Activated naive CD4-positive, alpha-beta T cell (primary cell): ENCODE measurements at places on chromosomes 3 and 15.

GRCh38 chr3:72376956-72377710, 471.1 kb downstream of the SHQ1 start:
- DNase-seq = no peak

GRCh38 chr3:169192643-169193042, 470.9 kb downstream of the MECOM start:
- DNase-seq = no peak

- no peak for DNase-seq
These were observed 119.3 kb upstream of the DAZL start for GRCh38 chr3:16724487-16724886.

GRCh38 chr15:73918784-73919183, 7.5 kb upstream of the LOXL1 start:
- no peak for DNase-seq

GRCh38 chr3:113541519-113541918, 9.2 kb downstream of the SIDT1 start:
- DNase-seq = no peak

- DNase-seq = no peak
These were observed 900 bp upstream of the GNB4 start for GRCh38 chr3:179452176-179452564.
